ENCODE measurements at places on chromosomes 1 and 21.

DNA sequence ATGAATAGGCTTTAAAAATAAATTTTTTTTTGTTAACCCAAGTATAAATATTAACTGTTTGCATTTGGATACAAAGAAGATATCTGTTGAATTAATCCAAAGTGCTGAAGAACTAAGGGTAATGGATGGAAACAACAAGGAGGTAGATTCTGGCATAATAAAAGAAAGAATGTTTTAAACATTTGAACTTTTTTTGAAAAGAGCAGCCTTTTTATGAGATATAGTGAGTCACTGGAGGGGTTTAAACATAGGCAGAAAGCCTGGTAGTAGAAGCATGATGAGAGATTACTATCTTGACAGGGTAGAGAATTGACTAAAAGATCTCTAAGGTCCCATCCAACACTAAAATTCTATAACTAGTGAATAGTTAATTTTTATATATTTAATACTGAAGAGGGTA lies 2.7 kb downstream of the MIER1 start:
- DNase-seq, result no peak

DNA sequence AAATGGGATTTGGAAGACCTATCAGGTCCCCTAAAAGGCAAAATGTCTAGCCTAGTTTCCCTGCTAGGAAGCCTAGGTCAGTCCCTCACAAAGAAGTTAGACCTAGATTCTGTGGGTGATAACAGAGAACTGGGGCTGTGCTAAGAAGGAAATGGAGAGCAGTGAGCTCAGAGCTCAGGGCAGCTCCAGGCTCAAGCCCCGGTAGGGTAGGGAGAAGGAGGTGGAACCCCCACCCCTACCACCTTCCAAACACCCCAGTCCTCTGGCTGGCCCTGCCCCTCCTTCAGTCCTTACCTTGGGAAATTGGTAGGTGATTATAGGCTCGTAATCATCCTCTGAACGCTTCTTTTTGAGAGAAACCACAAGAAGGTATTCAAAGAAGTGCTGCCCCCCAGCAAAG lies 1.1 kb downstream of the DENND2D start:
- DNase-seq, result no peak

DNA sequence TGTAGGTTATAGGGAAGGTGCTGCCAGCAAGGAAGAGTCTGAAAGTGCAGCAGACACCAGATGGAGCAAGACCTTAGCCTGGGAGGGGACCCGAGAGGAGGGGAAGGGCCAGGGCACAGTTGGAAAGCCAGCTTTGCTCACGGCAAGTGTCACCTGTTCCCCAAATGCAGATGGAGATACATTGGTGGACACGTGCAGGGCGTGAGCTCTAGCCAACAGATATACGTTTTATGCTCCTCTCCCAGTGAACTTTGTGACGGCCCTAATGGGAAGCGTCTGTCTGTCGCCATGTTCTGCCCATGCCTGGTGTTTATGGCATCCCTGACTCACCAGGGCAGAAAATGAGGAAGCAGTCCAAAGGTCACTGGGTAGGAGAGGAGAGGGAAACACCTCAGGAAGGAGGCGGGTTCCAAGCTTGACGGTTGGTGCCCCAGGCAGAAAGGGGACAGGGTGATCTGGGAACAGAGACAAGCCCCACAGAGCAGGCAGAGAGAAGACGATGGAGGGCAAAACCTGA lies 7.6 kb downstream of the GPA33 start:
- no peak for DNase-seq

- DNase-seq, result no peak
Observed at GRCh38 chr1:84574936-84575335, 696 bp upstream of the CTBS start.

GRCh38 chr21:38234395-38235142 lies 22.2 kb upstream of the KCNJ15 start:
- no peak for DNase-seq

Measured in D721Med (cell line).